ENCODE measurements at places on chromosomes 12 and 14. TPM values are rescaled to one million over a fixed set of nuclear protein-coding genes. Genes with fewer than 3 reads are reported as not detected.

DNA sequence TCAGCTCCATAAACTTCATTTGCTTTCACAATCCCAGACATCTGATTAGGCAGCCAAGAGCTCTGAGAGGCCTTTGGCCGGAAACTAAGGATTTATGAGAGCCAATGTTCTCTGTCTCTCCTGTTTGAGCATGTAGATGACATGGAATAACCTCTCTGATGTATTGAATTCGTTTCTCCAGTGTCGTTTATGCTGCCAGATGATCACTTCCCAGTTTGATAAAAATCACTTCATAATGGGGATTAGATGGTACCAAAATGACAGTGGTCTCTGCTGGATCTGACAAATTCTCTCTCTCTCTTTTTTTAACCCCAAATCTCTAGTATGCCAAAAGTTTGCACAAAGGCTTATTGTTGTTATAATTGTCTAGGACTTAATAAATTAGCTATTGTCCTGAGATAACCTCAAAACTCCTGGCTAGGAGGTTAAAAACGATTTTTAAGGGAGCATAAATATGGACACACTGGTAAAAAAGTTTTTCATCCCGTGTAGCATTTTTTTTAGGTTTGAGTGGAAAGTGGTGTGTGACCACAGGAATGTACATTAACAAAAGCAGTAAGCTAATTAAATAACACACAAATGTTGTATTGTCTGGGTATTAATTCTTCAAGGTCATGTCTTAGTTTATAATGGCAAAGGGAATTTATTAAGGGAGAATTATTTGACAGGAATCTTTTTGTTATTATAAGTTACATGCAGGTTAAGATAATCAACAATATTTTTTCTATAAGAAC, 82.6 kb upstream of the USP44 start:
- no peak for DNase-seq

DNA sequence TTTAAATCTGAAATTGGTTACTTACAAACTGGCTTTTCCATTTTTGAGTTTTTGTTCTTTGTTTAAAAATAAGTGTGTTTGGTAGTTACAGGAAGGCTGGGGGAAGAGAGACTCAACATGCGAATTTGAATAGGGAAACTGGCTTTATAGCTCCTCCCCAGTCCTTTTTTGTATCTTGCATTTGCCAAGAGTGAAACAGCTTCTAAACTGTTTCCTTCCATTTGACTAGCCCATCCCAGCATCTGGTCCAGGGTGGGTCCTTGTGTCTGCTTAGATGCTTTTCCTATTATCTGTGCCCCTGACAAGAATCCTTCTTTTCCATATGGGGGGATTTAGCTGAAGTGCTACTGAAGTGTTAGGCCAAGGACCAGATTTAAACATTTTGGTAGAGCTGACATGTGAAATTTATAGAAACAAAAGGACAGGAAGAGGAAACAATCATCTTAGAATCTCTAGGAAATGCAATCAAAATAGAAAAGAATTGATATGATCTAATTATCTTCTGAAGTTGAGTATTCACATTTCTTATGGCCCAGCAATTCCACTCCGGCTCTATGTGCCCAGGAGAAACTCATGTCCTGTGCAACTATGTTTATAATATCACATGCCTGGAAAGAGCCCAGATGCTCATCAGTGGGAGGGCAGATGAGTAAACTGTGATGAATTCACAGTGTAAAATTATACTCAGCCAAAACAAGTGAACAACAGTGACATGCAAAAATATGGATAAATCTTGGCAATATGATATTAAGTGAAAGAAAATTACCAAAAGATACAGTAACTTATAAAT, 7.4 kb downstream of the SMOC1 start:
- DNase-seq = no peak

DNA sequence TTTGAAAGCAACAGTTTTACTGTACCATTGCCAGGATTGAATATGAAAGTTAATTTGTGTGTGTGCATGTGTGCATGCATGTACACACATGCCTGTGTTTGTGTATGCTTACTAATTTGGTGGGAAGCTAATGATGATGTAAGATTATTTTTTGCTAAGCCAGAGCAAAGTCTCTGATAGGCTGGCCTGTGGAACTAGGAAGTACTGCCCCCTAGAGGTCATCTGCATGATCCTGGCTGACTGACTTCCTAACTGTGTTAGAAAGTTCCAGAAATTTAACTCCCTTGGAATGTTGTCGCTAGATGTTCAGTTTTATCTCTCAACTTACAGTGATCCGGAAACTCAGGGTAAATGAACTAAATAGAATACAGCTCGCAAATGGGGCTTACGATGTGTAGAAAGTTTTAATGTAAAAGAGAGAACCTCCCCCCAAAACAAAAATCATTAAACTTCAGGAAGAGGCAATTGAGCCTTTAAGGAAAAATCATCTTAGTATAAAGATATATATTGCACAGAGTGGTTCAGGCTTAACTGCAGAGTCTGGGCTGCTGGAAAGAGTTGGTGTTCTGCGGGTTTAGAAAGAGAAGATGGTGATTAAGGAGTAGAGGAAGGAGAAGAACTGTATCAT, 34.3 kb upstream of the SLC38A1 start:
- peak; percentile 14 for DNase-seq

The KRT5 gene
- total RNA-seq = not detected

DNA sequence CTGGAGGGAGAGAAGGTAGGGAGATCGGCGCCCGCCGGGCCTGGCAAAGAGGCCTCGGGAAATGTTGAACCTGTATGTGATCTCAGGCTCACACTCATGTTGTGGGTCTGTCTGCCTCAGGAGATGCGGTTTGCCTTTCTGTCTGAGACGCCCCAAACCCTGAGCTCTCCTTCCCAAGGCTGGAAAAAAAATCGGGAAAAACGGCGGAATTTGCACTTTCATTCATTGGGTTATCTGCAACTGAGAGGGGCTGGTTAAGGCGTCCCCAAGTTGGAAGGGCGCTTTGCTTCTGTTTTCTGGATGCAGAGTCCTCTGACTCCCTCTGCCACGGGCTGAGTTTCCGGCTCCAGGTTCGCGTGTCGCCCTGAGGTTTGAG, 5.0 kb upstream of the HOXC9 start:
- DNase-seq = no peak

DNA sequence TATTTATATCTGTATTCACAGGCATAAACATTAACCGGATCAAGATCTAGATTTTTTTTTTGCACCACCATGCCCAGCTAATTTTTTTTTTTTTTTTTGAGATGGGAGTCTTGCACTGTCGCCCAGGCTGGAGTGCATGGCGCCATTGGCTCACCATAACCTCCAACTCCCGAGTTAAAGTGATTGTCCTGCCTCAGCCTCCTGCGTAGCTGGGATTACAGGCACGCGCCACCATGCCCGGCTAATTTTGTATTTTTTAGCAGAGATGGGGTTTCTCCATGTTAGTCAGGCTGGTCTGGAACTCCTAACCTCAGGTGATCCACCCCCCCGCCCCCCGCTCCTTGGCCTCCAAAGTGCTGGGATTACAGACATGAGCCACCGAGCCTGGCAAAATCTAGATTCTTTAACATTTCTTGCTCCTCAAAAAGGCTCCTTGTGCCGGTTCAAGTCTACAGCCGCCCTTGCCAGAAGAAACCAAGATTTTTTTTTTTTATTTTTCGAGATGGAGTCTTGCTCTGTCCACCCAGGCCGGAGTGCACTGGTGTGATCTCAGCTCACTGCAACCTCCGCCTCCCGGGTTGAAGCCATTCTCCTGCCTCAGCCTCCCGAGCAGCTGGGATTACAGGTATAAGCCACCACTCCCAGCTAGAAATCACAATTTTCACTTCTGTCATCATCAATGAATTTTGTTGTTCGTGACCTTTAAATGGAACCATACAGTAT, 36.9 kb upstream of the SLC2A3 start:
- DNase-seq = peak; percentile 8

The PHETA1 gene
- total RNA-seq = 16.9 TPM

The OR4K14 gene
- total RNA-seq = not detected

GRCh38 chr12:39621670-39622069, 2.1 kb upstream of the ABCD2 start:
- DNase-seq = no peak

DNA sequence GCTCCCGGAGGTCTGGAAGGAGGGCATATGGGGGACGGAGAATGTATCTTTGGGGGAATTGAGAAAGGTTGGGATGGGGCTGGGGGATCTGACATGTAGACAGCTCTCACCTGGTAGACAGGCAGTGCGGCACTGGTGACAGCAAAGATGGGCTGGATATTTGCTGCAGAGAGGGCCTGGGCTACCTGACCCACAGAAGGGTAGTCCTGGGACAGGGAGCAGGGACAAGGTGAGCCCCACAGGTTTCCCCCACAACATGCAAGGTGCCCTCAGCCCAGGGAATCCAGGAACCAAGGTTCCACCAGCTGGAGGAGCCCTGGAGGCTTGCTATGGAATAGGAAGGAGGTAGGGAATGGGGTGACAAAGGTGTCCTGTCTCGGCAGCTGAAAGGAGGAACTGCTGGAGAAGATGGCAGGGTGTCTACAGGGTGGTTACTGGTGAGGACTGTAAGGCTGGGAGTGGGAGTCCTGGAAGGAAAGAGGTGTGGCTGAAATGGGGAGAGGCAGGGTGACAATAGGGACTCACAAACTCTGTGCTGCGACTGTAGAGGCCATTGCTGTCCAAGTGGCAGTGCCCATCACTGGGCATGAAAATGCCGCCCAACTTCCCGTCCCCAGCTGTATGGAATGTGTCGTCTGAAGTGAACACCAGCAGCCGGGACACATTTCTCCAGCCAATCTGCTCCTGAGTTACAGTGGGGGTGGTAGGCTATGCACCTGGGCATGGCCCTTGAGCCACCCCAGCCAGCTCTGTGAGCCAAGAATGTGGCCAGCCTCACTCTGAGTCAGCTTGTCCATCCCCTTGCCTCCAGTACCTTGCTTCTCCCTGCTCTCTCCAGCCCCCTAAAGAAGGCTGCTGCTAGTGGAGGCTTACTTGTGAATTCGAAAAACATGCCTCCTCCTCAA, 11.3 kb downstream of the ITGB7 start:
- DNase-seq = no peak

DNA sequence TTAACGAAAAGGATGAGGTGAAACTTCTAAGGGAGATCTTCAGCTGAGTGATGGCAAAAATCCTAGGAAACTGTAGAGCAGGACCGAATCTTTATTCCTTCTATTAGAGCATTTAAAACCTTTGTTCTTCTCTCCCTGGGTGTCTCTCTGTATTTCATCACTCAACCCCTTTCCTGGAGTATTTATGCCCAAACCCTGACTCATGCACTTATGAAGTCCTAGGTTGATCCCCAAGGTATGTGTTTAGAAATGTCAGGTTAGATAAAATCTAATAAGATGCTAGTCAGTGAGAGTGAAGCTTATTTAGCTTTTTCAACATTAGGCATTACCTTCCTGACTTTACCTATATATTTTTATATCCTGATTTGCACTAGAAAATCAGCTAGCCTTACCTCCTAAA, 239.8 kb upstream of the NPAS3 start:
- no peak for DNase-seq

The GLS2 gene
- 1.2 TPM for total RNA-seq

GRCh38 chr14:29348504-29348903, 579.1 kb downstream of the PRKD1 start:
- no peak for DNase-seq

The SLC5A8 gene
- not detected for total RNA-seq

DNA sequence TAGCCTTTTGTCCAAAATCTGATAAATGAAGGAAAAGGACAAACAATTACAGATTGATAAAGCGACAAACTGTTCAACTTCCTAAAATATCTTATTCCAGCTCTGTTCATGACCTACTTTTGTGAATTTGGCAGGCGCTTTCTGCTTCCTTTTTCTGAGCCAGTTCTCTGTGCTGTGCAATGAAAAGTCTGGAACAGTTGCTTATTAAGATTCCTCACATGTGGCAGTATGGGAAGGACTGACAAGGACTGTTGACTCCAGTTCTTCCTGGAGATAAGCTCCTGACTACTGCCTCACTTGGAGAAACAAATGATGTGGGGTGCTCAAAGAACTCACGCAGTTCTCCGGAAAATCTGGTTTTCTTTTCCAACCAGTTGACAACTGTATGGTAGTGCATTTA, 58.3 kb upstream of the ANP32D start:
- peak; percentile 72 for DNase-seq

The FAM234B gene
- 44.1 TPM for total RNA-seq

DNA sequence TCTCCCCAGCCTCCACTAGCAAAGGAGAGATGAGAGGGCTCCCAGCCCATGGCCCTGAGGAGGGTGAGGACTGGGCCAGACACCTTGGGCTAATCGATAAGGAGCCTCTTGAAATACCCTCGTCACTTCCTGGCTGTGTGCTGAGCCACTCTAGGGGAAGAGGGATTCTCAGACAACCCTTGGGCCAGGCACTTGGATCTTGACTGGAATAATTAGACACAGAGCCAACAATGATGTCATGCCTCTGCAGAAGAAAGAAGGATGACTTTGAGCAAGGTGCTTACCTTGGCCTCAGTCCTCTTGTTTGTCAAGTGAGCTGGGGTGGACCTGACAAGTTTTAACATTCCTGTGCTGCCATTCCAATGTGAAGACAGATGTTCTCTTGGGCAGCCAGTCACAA, 83.1 kb downstream of the LRRC74A start:
- DNase-seq = no peak

The GALNT16 gene
- total RNA-seq = 2.7 TPM

The HRK gene
- 8.9 TPM for total RNA-seq

GRCh38 chr12:109290061-109290460, 19.0 kb downstream of the FOXN4 start:
- no peak for DNase-seq

The SIX6 gene
- total RNA-seq = not detected

The CLECL1 gene
- not detected for total RNA-seq

GRCh38 chr12:49946497-49946896, 4.0 kb upstream of the AQP2 start:
- peak; percentile 57 for DNase-seq

DNA sequence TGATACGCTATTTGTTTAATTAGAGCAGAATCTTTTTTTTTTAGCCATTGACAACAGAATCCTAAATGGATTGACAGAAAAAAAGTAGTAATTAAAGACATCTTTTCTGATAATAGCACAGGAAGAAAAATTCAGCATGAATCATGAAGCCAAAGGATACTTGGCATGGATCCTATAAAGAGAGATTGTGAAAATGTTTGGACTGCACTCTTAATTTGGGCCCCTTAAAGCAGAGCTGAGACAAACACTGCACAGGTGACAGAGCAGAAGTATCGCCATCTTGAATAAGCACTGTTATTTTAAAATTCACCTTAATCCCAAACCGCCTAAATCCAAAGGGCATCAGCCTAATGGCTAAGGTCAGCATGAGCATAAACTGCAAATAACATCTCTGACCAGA, 48.8 kb upstream of the SEL1L start:
- DNase-seq = no peak

DNA sequence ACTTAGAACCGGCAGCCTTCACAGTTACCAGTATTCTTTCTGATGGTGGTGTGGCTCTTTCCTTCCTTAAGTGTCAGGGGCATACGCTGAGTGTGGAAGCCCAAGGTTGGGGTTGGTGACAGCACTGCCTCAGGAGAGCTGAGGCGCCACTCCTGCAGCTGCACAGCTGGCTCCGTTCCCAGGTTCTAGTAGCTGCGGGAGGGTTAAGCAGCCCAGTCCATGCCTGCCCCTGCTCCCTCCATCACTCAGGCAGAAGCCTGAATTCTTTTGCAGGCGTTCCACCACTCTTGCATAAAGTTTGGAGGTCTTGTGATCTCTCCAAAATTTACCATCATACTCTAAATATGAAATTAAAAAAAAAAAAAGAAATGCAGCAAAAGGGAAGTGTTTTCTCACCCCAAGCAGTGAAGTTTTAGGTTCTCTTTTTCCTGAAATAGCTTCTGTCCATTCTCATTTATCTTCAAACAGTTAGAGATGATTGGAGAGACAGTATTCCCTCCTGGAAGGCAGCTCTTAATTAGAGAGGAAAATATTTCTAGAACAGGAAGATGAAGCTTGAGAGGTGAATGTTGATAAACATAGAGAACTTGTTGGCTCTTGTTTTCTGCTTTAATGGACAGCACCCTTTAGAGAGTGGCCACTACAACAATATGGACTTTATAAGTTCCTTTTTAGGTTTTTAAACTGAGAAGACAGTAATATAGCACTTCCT, 136.1 kb downstream of the FGD4 start:
- peak; percentile 60 for DNase-seq

The PRKD1 gene
- total RNA-seq = 0.49 TPM

All from G401 (cell line).